ENCODE measurements at places on chromosomes 7 and 10. TPM values are rescaled to one million over a fixed set of nuclear protein-coding genes. Genes with fewer than 3 reads are reported as not detected.

DNA sequence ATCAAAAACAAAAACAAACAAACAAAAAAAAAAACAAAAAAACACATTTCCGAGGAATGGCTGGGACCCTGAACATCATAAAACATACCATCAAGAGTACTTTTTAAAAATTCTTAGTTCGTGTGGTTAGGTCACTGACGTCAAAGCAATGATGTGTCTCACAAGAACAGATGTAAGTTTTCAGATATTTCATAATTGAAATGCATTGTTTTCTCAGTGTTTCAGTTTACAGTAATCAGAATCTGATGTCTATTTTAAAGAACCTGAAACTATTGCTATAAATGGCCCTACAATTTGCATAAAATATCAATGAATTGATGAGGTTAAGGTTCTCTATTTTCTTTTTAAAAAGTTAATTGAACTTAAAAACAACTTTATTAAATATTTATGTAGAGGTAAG is 103.7 kb upstream of the HGF start:
- no peak for DNase-seq

GRCh38 chr10:11017000-11017569 is 587 bp upstream of the CELF2 start:
- DNase-seq, result no peak

The TFEC gene
- total RNA-seq, result not detected

The TAS2R3 gene
- 0.59 TPM for total RNA-seq

The NUTM2D gene
- 1.5 TPM for total RNA-seq

DNA sequence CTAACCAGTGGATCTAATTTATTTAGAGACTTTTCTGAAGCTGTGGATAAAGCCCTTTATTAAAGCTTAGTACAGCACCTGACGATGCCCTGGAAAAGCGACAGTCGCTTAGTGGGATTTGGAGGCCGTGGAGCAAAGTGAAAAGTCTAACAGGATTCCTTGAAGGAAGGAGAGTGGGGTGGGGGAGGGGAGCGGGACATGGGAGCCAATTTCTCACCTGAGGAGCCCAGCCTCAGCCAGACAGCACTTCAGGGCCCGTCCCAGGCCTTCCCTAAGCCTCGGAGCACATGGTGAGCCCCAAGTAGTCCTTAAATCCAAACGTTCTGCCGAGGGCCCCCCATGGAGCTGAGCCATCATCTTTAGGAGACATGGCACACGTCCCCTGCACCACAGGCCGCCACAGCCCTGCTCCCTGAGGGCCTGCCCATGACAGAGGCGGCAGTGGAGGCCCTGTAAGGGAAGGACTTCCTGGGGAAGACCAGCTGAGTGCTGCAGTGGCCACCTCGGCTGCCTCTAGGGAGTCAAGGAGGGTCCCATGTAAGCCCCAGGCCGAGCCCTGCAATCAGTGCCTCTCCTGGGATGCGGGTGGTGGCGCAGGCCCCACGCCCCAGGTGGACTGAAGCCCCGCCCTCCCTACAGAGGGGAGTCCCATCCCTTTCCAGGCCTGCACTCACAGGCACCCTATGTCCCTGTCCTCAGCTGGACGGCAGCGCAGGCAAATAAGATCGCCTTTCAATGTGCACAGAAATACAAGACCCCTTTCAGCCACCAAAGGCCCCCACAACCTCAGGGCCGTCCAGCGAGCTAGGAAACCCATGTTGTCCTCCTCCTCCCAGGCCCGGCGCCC is 187.0 kb downstream of the MAD1L1 start:
- no peak for DNase-seq

DNA sequence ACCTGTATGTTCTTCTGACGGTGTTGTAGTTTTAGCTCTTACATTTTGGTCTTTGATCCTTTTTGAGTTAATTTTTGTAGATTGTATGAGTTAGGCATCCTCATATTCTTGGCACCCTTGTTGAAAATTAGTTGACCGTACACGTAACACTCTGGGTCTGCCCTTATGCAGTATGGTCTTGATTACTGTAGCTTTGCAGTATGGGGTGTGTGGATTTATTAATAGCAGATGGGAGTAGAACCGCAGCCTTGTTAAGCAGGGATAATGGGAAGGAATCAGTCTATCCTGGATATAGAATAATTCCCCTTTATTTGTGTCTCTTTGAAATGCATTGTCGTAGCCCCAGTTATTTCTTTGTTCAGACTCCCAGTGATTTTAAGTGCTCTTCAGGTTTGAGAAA is 95.5 kb downstream of the UBE3C start:
- DNase-seq, result no peak

GRCh38 chr7:42029405-42029804 is 207.6 kb downstream of the GLI3 start:
- DNase-seq, result no peak

DNA sequence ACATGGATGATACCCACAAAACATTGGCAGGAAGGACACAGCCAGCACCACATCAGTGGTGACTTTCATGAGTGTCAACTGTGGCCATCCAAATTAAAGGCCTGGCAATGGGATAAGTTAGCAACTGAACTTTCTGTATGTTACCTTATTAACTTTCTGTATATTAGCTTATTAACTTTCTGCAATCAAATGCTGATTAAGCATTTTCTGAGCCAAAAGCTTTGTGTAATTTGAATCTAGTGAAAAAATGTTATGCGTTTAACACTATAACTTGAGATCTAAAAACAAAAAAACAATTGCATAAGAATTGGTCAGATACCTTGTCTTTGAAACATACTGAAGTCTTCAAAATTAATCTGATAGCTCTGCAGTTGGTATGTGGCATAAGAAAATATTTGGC is 159.3 kb downstream of the ZNF33B start:
- no peak for DNase-seq

DNA sequence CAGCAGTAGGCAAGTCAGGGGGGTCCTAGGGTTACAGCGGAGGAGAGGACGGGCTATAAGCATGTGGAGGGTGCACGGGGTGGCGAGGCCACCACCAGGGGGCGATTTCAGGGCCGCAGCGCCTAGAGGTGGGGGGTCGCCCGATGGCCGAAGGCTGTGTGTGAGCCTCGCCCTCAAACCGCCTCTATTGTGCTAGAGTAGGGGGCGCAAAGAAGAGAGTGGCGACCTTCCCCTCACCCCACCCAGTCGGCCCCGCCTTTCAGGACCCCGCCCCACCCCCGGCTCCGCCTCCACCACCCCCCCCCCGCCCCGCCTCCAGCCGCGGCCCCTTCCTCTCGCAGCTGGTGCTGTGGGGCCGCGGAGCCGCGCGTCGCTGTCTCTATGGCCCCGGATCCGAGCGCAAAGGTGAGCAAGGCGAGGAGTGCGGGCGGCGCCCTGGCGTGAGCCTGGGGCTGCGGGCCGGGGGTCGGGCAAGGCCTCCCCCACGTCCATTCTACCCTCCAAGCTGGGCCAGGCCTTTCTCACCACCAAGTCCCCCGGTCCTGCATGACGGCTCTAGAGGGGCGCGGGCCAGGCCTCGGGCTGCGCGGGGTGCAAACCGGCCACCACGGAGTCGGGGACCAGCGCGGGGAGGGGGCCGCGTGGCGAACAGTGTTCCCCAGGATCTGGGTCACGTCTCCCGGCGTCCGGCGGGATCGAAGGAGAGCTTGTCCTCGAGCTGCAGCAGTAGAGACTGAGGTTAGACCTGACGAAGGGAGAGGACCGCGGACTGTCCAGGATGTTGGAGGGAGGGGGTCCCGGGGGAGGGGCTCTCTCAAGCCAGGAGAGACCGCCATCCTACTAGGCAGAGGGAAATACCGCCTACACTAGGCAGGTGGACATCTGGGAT is at the start of gene SEMA4G:
Gene SEMA4G (plus strand): TSS at position 318 of the 889 bp plus-strand sequence. CDS start 3,409 bp downstream, outside the sequence.
- peak; percentile 90 for DNase-seq

The ZPBP gene
- total RNA-seq, result not detected

The CUL1 gene
- 76.1 TPM for total RNA-seq

DNA sequence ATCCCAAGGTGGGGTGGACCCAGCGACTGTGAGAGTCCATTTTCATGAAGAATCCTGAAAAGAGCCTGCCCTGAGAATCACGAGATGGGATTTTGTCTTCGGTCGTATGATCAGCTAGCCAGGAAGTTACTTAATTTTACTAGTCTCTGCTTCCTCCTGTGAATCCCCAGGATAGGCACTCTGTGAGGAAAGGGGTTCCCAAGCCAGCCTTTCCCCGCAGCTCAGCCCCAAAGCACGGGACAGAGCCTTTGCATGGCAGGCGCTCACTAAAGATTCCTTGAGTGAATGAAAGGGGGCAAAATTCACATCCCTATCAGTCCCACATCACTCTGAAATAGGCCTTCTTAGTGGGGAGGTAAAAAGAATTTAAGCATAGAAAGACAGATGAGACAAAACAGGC is 219.6 kb downstream of the ADARB2 start:
- no peak for DNase-seq

GRCh38 chr7:30312178-30312577 is 27.8 kb downstream of the ZNRF2 start:
- DNase-seq, result no peak

The HGF gene
- 0.15 TPM for total RNA-seq

The IMMP2L gene
- 10.1 TPM for total RNA-seq

DNA sequence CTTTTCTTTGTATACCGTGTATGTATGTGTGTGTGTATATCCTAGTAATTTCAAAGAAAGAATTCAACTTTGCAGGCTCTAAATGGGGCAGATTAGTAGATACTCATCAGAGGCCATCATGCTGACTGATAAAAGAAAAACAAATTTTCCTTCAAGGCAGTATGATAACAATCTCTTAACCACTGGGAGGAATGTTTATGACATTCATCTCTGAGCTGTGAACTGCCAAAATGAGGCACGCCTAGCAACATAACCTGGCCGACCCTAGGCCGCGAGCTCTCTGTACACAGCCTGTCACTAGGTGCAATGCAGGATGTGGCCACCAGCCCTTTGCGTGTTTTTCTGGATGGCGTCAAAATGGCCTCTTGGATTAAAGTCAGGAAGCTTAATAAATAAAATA is 343.7 kb upstream of the GALNT17 start:
- DNase-seq, result no peak

- no peak for DNase-seq
Measured at GRCh38 chr7:106038289-106038688, 73.8 kb downstream of the SYPL1 start.

The VWDE gene
- 18.9 TPM for total RNA-seq

GRCh38 chr10:18082381-18082780 is 57.8 kb upstream of the CACNB2 start:
- DNase-seq, result no peak

The RPEL1 gene
- total RNA-seq, result not detected

The PRR15 gene
- total RNA-seq, result 7.9 TPM

DNA sequence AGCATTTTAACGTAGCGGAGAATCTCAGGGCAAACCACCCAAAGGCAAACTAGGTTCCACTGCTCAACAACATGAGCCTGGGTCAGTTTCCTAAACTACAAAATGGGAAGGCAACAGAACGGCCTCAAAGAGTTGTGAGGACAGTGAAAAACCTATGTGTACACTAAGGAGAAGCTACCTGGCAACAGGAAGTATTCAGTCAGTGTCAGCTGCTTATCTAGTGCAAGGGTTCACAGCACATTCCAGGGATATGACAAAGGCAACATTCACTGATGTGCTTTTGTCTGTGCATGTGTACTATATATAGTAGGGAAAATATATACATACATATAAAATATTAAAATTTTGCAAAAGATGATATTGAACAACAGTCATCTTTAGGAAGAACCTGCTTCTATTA is 17.2 kb downstream of the NUDCD3 start:
- no peak for DNase-seq

GRCh38 chr10:124995605-124996004 is 53.7 kb downstream of the ZRANB1 start:
- DNase-seq, result no peak

The ATG9B gene
- 2.3 TPM for total RNA-seq

- no peak for DNase-seq
Measured at GRCh38 chr7:85950418-85950817, 693.3 kb upstream of the GRM3 start.

DNA sequence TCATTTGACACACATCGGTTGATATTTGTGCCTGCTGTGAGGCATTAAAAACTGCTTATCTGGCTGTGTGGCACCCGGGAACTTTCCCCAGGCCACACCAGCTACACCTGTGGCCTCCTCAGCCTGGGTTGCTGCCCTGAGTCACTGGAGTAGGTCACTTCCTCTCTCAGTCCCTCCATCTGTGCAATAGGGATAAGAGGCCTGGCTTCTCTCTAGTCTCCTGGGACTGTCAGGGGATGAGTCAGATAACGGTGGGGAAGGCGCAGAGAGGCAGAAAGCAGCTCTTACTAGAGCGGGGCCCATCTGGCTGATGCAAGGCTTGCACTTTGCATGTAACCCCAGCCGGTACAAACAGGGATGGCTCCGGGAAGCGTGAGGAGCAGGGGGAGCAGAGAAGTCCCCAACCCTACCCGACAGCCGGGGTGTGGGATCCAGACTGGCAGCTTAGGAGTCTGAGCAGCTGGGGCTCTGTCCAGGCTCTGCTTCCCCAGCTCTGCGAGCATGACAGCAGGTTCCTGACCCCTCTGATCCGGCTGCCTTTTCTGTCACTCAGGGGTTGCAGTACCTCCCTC is 34.0 kb downstream of the DNAJB12 start:
- DNase-seq, result peak; percentile 58

GRCh38 chr7:77450054-77450453 is 33.9 kb upstream of the GSAP start:
- DNase-seq, result no peak

The COL13A1 gene
- 4.5 TPM for total RNA-seq

The DHTKD1 gene
- total RNA-seq, result 50.7 TPM

- DNase-seq, result no peak
Measured at GRCh38 chr10:32033171-32033570, 23.1 kb downstream of the KIF5B start.

DNA sequence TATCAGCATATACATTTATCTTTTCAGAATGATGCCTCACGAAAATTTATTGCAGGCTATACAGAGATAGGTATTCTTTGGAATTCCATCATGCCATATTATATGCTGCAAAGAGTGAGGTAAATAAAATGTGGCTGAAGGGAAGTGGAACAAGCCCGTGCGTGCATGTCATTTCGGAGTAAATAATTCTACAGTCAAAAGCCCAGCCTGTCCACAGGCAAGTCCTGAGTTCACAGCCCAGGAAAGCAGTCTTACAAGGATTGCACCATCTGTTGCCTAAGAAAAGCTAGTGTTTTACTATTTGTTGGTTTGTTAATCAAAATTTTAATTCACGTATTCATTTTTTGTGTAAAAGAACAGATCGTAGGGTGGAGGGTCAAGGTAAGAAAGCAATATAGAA is 292.4 kb upstream of the AKR1E2 start:
- no peak for DNase-seq

GRCh38 chr10:104277785-104278184 is 8.8 kb downstream of the GSTO2 start:
- no peak for DNase-seq

DNA sequence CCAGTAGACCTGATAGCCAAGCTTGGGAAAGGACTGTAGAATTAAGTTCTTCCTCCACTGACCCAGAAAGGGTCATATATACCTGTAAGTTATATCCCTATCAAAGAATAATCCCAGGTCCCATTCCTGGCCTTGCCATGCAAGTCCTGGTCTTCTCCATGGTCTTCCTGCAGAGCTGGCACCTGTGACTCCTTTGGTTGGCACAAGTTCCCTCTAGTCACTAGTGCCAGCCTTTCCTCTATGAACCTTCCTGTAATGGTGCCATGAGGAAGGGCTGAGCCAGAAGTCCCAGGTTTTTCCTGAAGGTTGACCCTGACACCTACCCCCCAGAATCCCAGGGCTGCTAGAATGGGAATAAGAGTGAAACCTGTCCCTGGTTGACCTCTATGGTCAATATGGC is 54.1 kb upstream of the UNC5B start:
- no peak for DNase-seq

The AEBP1 gene
- 39.4 TPM for total RNA-seq
